ENCODE measurements at places on chromosomes 5 and 9. TPM values are rescaled to one million over a fixed set of nuclear protein-coding genes. Genes with fewer than 3 reads are reported as not detected.

The SAPCD2 gene
- 12.0 TPM for total RNA-seq

The ARAP3 gene
- 3.6 TPM for total RNA-seq

The ABLIM3 gene
- 17.5 TPM for total RNA-seq

The CD180 gene
- total RNA-seq: not detected

The SPATA9 gene
- total RNA-seq: 0.20 TPM

The NR2F1-AS1 gene
- total RNA-seq: 0.69 TPM

The RORB gene
- total RNA-seq: not detected

The ERCC6L2 gene
- total RNA-seq: 55.4 TPM

The DOK3 gene
- total RNA-seq: 13.6 TPM

The SLCO6A1 gene
- not detected for total RNA-seq

Data from renal cortical epithelial cell (primary cell).